ENCODE measurements at places on chromosomes 1 and 21.

DNA sequence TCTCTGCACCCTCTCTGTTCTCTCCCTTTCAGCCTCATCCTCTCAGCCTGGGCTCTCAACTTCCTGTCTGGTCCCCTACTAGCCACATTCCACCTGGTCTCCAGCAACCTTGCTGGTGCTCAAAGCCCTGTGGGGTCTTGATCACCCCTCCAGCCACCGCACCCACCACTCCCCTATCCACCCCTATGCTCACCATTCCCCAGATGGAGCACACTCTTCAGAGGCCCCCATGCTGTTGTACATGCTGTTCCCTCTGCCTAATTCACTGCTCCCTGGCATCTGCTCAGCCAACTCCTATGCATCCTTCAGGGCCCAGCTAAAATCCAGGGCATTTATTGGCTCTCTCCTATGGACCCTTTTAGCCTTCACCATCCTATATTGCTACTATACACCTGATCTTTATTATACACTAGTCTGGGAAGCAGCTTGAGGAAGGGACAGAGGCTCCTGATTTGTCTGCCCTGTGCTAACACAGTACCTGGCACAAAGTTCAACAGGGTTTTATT is 81.0 kb downstream of the GLIS1 start:
- no peak for DNase-seq

- no peak for DNase-seq
Observed at GRCh38 chr1:54271341-54271740, 71.4 kb downstream of the MRPL37 start.

- DNase-seq = peak; percentile 53
Observed at GRCh38 chr1:147719029-147719698, 41.2 kb downstream of the GJA5 start.

- DNase-seq = no peak
Observed at GRCh38 chr1:90126834-90127233, 131.9 kb downstream of the ZNF326 start.

- DNase-seq = no peak
Observed at GRCh38 chr1:167627615-167627864, 2.5 kb upstream of the RCSD1 start.

DNA sequence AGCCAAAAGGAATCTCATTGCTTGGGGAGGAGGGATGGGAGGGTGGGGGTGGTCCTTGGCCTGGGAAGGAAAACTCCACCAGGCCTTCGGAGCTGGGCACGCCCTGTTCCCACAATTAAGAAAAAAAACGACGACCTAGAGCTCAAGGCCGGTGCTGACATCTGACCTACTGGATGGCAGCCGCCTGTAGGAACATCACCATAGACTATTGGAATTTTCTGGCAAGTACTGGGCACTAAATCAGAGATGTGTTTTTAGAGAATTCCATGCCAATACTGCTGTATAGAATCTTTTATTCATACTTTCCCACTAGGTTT is 729 bp downstream of the NADK start:
- DNase-seq = no peak

DNA sequence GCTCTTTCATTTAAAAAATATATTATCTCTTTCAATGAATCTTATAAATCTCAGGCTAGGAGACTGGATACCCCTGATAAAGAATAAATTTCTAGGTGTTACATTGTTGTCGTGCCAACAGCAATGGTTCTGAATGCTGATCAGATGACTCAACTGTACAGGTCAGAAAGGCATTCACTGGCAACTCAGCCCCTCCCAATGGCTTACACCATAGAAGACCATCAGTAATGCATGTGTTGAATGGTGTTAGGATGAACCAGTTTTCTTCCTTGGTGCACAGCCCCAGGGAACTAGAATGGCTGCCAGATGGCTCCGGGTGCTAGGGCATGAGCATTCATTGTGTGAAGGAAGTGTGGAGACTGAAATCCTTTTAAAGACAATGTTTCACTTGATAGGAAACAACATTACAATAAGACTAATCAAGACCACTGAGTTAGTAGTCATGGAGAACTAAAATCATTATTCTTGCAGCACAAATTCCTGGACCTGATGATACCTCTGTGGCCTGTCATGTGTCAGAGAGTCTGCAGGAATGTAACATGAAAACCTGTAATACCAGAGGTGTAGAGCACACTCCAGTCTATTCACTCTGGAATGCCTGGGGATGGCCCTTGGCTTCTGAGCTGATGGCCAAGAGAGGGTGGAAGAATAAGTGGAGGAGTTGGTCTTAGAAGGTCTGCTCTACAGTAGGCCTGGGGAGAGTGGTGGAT is 187.7 kb upstream of the LMO4 start:
- no peak for DNase-seq

- DNase-seq = peak; percentile 76
Observed at GRCh38 chr1:201447903-201448871, 20.8 kb downstream of the PHLDA3 start.

- DNase-seq = no peak
Observed at GRCh38 chr1:26287033-26287711, 7.3 kb downstream of the SH3BGRL3 start.

- no peak for DNase-seq
Observed at GRCh38 chr1:210438928-210439841, 110.5 kb downstream of the HHAT start.

DNA sequence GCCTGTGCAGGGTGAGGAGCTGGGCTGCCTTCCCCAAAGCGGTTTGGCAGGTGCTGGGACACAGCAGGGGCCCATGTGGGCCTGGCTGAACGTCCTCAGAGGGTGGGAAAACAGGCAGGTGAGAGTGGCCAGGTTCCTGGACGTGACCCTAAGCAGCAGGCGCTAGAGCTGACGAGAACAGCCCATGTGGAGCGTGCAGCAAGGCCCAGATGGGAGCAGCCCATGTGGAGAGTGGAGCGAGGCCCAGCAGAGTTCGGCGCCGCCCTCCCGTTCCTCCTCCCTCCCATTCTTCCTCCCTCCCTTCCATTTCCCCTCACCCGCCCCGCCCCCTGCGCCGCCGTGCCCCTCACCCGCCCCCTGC is 314.4 kb upstream of the VAMP3 start:
- no peak for DNase-seq

GRCh38 chr21:44639331-44639655 is 2.1 kb downstream of the KRTAP10-10 start:
- no peak for DNase-seq

DNA sequence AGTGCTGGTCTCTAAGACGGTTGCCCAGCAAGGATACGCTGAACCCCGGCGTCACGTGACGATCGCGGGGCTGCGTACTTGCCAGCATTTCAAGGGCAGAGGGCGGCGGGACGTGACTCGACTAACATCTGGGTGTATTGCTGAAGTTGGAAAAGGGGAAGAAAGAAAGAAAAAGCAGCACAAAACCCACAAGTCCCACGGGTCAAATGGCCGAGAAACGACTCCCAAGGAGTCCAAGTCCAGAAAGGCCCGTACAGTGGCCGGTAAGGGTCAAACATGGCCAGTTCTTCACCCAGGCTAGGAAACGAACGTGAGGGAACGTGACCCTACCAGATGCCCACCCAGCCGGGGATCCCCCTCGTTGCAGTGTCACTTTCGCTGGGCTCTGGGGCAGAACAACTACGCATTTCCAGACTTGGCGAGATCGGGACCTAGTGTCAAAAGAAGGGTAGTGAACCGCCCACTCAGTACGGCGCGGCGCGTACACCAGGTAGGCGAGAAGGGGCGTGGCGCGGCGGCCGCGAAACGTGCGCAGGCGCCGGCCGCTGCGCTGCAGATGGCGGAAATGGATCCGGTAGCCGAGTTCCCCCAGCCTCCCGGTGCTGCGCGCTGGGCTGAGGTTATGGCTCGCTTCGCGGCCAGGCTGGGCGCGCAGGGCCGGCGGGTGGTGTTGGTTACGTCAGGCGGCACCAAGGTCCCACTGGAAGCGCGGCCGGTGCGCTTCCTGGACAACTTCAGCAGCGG is at the start of the genes PPCS and ZMYND12:
Gene PPCS (plus strand): TSS at position 534 of the 744 bp plus-strand sequence. CDS start 23 bp downstream, at position 557.
Gene ZMYND12 (minus strand): TSS at position 13 of the 744 bp plus-strand sequence. CDS start 25 bp downstream, outside the sequence.
- DNase-seq = peak; percentile 64

DNA sequence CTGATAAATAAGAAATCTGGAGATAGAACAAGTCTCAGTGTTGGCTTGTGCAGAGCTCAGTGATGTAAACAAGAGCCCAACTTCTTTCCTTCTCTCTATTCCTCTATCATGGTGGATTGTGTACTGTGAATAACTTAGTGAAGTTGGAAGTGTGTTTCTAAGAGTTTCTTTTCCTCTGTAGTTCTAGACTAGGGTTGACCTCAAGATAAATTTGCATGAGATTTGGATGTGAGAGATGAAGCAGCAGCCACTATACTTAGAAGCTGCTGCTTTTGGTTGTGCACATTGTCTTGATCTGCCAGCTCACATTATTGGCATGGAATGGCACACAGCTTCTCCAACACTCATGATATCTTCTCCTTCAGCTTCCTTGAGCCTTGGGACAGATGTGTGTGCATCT is 198.9 kb upstream of the ZP4 start:
- no peak for DNase-seq

GRCh38 chr1:168333562-168334276 is 53.0 kb downstream of the TBX19 start:
- no peak for DNase-seq

GRCh38 chr1:228751360-228752098 is 16.2 kb downstream of the RHOU start:
- DNase-seq = no peak

DNA sequence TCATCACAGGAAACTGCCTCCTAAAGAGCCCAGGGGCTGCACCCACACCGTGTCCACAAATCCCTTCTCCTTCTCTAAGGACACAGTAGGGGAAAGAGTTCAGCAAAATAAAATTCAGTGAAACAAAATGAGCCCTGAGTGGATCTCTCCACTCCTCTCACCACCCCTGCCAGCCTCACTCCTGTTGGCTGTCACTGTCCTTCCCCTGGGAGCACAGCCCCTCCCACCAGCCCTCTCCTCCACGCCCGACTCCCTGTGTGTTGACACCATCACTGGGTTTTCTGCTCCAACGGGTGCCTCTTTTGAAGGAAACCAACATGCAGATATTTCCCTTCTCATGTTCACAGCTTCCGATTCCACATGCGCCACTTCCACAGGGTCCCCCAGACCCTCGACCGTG is 356.2 kb downstream of the AJAP1 start:
- no peak for DNase-seq

DNA sequence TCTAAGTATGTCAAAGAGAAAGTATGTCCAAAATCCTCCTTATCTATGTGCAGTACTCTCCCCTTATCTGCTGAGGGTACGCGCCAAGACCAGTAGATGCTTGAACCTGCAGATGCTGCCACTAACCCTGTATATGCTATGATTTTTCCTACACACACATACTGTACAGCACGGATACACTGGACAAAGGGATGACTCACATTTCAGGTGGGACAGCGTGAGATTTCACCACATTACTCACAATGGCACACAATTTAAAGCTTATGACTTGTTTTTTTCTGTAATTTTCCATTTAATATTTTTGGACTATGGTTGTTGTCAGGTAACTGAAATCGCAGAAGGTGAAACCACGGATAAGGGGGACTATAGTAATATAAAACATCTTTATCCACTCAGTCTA is 4.1 kb downstream of the ORC1 start:
- no peak for DNase-seq

- DNase-seq = no peak
Observed at GRCh38 chr21:17613242-17613676, 558 bp upstream of the BTG3 start.

GRCh38 chr1:184276416-184276815 is 110.4 kb upstream of the C1orf21 start:
- no peak for DNase-seq

- no peak for DNase-seq
Observed at GRCh38 chr1:232662910-232663309, 33.0 kb upstream of the SIPA1L2 start.

GRCh38 chr1:116951200-116951935 is 41.7 kb downstream of the PTGFRN start:
- DNase-seq = no peak

DNA sequence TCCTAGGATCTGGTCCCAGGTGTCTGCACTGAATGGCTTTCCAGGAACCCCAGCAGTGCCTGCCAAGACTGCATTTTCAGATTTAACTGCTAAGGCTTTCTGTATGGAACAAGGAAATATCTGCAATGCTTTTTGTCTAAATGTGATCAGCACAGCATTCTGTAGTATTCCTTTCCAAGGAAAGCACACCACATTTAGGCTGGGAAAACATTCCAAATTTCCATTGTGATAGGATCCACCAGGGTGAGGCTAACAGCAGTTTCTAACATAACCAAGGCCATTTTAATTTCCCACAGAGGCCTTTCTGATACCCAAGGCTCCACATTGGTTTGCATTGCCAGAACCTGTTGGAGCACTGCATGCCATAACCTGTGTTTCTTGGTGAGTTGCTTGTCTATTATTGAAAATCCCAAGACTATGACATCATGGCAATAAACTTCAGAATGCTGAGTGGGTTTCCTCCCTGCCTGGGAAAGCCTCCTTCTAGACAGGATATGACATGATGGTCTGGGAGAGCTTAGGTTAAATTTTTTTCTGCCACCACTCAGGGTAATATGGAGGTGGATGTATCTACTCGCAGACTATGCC is 23.3 kb upstream of the PTGFRN start:
- DNase-seq = peak; percentile 63

- DNase-seq = no peak
Observed at GRCh38 chr1:174266476-174266875, 107.2 kb downstream of the RABGAP1L start.

- DNase-seq = no peak
Observed at GRCh38 chr1:239387304-239388158, 1.2 kb downstream of the CHRM3 start.

GRCh38 chr1:112614460-112615065 is 4.4 kb downstream of the ST7L start:
- DNase-seq = peak; percentile 42

DNA sequence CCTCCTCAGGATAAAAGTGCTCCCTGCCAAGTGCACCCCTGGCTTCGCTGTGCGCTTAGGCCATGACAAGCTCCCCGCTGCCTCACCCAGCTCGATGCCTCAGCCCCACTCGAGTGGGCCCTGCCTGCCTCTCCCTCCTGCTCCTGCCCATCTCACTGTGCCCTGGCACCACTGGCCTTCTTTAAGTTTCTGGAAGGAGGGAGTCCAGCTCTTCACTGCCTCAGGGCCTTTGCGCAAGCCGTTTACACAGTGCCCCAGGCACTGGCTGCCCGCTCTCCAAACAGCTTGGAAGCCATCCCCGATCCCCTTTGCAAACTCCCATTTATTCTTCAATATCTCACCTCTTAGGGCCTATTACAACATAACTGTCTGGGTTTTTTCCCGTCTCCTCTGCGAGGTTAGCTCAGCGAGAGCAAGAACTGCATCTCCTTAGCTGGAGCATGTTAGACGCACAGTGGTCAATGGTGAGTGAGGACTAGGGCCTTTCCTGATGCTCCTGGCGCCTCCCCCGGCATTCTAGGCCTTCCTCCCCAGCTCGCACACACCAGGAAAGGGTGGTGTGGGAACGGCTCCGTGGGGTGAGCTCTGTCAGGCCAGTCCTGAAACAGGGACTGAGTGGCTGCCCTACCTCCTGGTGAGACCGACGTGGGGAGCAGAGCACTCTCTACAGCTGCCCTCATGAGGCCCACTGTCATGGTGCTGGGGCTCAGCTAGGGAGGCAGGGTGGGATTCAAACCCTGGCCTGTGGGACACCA is 31.9 kb downstream of the PODN start:
- no peak for DNase-seq

GRCh38 chr1:154614901-154615300 is 6.9 kb upstream of the ADAR start:
- no peak for DNase-seq

- DNase-seq = no peak
Observed at GRCh38 chr1:107135463-107135862, 5.4 kb upstream of the NTNG1 start.

Data from T47D (cell line).